ENCODE measurements at places on chromosomes 16 and 17.

- DNase-seq: no peak
Observed at GRCh38 chr16:11349599-11350276, 4.5 kb downstream of the RMI2 start.

- no peak for DNase-seq
Observed at GRCh38 chr17:39094607-39095308, 56.7 kb downstream of the PLXDC1 start.

GRCh38 chr16:51193879-51194278 is 42.8 kb upstream of the SALL1 start:
- DNase-seq: no peak

DNA sequence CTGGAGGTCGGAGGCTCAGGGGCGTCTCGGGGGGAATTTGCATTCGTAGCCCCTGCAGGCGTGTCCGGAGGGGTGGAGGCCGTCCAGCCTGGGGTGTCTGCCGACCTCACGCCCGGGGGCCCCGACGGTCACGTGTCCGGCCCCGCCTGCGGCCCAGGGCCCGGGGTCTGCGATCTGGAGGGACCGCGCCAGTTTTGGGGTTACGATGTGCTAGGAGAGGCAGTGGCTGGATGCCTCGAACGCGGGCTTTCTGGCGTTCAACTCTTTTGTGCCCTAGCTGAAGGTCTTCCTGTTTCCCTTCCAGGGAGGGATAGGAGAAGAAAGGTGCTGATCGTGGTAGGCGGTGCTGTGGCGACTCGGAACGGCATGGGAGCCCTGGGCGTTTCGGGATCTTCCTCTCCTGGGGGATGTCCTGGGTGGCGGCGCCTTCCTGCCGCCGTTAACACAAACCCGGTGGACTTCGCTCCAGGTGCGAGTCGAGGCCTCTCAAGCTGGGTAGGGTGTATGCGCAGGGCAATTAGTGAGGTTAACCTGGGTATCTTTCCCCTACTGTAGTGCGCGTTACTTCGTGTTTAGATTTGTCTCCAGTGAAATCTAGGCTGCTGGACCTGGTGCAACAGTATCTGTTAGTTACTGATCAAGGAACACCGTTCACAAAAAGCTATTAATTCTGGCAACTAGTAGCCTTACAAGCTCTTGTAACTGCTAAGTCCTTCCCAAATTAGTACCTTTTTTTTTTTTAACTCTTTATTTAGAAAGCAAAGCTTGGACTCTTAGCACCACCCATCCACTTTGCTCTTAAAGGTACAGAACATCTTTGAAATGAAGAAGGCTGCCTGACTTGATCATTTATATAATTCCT is 1.3 kb downstream of the AKAP1 start:
- DNase-seq: no peak

GRCh38 chr16:57140931-57141668 is 44.7 kb downstream of the PSME3IP1 start:
- DNase-seq: no peak

DNA sequence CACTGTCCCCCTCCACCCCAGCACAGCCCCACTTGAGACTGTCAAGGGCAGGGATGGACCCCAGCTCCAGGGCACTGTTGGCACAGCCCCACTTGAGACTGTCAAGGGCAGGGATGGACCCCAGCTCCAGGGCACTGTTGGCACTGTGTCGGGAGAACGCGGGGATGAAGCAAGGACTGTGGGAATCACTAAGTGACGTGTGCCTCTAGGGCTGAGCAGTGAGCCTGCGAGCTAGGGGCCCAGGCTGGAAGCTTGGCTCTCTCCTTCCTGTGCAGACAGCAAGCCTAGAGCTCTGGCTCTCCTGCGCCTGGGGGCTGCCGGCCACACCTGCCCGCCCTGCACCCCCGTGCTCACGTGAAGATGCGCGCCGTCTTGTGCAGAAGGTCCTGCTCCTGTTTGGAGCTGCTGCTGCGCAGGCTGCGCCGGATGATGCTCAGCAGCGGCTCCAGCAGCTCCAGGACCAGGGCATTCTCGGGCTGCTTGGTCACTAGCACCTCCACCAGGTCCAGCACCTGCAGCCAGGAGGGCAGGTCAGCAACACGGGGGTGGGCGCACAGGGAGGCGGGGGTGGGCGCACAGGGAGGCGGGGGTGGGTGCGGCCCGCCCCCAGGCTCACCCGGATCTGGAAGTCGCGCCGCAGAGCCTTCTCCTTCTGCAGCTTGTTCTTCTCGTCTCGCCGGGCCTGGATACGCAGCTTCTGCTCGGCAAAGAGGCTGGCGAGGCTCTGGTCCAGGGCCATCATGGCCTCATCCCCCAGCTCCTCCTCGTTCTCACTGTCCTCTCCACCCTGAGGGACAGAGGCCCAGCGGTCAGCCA is 10.8 kb downstream of the MYBBP1A start:
- no peak for DNase-seq

GRCh38 chr16:1942047-1942809 is 771 bp downstream of the MSRB1 start:
- no peak for DNase-seq

GRCh38 chr17:53133876-53134275 is 688.9 kb upstream of the KIF2B start:
- DNase-seq: no peak

DNA sequence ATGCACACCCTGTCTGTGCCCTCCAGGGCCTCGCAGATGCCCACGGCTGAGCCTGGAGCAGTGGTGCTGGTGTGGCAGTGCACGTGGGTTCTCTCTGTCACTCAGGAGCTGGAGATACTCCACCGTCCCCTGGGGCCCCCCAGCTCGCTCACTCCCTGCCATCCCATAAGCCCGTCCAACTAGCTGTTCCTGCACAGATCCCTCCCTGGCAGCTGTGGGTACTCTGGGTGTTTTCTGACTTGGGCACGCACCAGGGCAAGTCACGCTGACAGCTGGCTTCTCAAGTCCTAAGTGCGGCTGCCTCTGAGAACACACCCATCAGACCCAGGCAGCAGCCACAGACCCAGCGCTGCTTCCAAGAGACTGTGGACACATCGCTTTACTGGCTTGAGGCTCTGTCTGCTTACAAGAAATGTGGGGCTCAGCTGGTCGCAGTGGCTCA is 25.4 kb upstream of the ITGB4 start:
- DNase-seq: no peak

DNA sequence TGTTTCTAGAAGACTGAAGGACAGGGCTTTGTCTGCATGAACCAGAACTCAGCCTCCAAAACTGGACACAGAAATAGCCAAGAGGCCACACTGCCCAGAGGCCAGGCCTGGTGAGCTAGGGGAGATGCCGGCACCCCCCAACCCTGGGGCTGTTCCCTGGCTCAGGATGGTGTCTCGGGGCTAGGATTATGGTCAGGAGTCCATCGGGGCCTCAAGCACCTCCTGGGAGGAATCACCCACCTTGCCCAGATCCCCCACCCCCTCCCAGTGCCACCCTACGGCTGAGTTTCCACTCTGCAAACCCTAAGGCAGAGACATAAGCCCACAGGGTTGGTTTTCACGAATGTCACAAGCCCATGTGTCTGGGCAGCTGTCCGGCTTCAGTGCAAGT is 37.2 kb downstream of the SLC7A5 start:
- no peak for DNase-seq

- no peak for DNase-seq
Observed at GRCh38 chr17:65930140-65930730, 261.7 kb downstream of the CEP112 start.

GRCh38 chr16:80105160-80105559 is 435.6 kb upstream of the DYNLRB2 start:
- DNase-seq: no peak

DNA sequence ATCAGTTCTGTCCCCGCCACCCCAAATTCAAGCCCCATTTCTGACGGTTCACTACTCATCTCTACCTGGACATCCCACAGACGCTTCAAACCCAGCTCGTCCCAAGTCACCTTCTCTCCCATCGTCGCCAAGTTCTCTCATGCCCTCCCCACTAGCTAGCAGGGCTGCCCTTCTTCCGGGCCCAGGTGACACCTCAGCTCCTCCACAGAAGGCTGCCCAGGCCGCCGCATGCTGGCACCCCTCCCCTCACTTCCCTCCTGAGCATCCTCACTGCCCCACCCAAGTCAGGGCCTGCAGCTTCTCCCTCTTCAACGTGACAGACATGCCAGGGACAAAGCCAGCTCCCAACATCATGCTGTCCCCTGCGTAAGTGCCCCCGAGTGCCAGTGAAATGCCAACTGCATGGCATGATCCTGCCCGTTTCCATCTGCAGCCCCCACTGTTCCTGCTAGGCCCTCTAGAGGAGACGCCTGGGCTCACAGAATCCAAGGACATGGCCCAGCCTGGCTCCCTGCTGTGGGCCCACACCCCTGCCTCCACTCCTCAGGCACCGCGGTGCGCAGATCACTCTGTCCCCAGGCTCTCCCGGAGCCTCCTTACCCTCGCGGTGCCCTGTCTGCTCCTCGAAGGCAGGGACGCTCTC is 5.9 kb downstream of the CYB561 start:
- no peak for DNase-seq

DNA sequence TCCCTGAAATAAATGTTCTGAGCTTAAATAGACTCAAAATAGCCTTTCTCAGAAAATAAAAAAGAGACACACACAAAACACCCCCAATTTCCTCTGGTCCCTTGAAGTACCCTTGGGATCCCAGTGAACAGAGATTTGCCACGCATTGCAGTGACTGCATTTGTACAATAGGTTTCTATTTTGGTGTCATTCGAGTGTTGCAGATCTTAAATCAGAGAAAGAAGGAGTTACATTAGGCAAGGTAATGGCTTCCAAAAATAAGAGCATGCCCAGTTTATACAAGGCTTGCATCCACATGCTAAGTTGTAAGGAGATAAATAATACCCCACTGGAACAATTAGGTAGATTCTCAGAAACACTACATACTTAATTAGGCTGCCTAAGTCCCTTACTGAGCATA is 2.2 kb downstream of the TOX3 start:
- no peak for DNase-seq

DNA sequence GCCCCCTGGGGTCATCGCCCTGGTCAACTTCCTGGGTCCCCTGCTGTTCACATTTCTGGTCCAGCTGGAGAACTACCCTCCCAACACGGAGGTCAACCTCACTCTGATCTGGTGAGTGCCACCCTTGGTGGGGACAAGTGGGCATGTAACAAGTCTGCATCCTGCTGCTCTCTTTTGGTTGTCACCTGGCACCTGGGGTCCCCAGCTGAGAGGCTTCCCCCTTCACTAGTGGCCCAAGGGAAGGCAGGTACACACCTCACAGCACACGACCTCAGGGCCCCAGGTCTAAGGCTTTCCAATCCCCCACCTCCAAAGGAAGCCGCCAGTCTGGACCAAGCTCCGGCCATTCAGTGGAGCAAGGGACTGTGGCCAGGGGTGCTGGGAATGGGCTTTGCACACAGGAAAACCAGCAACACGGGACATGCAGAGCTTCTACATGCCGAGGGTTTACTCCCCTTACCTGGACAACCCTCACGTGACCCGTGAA is 4.4 kb downstream of the TMC8 start:
- no peak for DNase-seq

- DNase-seq: no peak
Observed at GRCh38 chr16:18060351-18060750, 276.2 kb downstream of the NPIPA8 start.

DNA sequence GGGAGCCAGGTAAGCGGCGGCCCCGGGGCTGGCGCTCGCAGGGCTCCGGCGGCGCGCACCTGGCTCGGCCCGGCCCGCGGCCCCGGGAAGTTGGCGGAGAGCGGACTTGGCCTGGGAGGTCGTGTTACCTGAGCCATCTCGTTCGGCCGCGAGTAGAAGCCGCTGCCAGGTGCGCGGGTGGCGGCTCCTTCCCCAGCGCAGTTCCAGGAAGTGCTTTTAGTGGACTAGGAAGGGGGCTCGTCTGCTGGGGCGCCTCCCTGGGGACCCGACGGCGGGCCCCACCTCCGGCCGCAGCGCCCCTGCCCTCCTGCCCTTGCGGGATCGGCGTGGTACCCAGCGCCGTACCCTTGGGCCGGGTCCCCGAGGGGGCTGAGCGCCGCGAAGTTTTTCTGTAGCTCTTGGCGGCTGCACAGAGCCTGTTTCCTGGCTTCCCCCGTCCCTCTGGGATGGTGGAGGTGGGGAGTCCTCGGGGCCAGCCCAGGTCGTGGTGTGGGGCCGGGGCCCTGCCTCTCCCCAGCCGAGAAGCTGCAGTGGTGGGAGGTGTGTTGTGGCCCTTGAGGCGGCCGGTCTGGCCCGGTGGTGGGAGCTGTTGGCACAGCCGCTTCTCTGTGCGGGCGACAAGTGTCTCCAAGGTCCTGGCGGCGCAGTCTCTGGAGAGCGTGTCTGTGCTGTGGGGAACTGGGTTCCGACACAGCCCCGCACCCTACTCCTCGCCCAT is 96.9 kb downstream of the RAB11FIP4 start:
- DNase-seq: peak; percentile 26

DNA sequence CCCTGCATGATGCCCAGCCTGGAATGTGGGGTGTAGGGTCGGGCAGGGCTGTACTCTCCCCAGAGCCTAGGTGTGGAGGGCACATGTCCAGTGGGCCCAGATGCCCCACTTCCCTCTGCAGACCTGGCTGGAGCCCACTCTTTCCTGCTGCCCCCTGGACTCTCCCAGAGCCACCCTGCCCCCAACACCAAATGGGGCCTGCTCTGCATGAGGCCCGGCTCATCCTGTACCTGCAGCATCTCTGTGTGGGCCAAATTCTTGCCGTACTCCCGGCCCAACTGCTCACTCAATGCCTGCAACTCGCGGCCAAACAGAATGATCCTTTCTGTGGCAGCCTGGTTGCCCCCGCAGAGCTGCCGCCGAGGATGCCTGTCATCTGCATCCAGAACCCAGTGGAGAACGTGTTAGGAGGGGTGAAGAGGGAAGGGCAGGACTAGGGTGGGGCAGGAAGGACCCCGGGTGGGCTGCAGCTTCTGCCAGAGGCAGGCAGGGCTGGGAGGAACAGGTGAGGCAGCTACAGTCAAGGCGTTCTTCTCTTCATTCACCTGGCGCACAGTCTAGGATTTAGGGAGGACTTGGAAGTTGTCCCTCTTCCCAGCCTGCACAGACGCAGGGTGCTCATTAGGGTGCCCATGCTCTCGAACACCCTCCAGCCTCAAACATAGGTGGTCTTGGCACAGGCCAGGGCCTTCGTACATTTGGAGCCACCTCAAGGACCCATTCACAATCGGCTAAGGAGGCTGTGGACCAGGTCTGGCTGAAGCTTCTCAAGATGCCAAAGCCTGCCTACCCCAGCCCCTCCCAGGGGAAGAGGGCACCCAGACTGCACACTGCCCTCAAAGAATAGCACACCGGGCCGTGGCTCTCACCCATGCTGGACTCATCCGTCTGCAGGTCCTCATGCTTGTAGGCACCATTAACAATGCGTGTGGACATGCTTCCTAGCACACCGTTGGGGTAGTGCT is 8.7 kb upstream of the GFOD2 start:
- no peak for DNase-seq

Data from hematopoietic multipotent progenitor cell treated with erythropoietin and hydrocortisone succinate and interleukin-3 and kit ligand, for 15 days (in vitro differentiated cells).